ENCODE measurements at places on chromosomes 13 and 19. TPM values are rescaled to one million over a fixed set of nuclear protein-coding genes. Genes with fewer than 3 reads are reported as not detected.

GRCh38 chr13:99431927-99432608 lies 69.2 kb upstream of the TM9SF2 start:
- DNase-seq: no peak

The KIR2DL1 gene
- total RNA-seq: not detected

DNA sequence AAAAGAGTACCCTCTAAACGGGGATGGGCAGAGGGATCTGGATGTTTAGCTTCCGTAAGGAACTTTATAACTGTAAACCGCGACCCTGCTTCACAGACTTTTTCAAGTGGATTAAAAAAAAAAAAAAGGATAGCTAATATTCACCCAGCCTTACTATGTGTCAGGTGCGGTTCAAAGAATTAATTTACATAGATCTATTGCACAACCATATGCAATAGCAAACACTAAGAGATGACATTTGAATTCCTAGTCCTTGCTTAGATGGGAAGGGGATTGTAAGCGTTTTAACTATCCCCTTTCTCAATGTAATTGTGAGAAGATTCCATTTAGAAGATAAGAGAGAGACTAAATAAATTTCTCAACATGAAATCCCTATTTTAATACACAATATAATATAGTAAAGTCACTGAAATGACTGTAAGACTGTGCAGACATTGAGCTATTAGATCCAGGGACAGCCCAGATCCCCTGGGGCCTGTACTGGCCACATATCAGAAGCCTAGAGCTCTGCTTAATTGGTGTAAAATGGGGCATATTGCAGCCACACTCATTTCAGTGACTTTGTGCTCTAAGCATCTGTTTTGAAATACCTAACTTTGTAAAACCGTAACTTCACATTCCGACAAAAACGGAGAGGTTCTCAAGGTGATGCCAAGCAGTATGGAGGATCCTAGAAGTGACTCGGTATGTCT lies 13.6 kb downstream of the LATS2 start:
- DNase-seq: no peak

DNA sequence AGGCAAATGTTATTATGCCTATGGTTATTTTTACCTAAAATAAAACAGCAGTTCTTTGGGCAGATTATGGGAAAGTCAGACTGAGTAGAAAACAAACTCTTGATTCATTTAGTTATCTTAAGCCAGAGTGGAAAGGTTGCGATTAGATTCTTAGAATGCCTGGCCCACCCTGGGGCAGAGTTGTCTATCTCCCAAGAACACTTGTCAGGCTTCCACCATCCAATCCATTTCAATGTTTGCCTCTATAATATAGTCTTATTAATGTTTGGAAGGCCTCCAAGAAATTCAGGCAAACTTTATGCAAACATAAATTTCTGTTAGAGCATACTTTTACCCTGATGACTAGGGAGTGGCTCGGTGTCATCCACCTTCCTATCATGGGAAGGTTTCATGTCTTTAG lies 207.0 kb downstream of the SLITRK6 start:
- no peak for DNase-seq

DNA sequence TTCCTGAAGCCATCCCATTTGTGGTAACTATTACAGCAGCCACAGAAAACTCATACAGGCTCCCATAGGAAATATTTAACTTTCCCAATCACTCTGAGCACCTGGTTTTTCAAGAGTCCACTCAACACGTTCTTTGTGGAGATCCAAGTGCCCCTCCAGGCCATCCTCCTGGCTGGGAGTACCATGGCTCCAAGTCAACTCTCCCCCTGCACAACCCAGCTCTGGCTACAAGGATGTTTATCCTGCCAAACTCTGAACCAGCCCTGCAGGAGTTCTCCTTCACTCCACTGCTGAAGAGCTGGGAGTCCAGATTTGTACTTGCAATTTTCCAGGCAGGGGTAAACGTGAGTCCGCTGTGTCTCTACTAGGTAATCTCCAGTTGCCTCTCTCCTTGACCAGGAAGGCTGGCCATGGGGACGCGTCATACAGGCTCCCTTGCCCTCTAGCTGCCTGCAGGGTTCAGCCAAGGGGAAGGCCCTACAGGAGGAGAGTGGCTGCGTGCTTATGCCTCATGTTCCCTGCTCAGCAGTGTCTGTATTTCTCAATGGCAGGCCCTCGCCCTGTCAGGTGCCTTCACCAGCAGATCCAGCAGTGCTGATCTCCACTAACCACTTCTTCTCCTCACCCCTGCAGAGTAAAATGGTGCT lies 29.9 kb upstream of the ARGLU1 start:
- DNase-seq: no peak

- DNase-seq: no peak
These were observed 5.2 kb downstream of the PRMT1 start for GRCh38 chr19:49682274-49682673.

GRCh38 chr19:29550896-29551295 lies 25.1 kb downstream of the VSTM2B start:
- DNase-seq: no peak

DNA sequence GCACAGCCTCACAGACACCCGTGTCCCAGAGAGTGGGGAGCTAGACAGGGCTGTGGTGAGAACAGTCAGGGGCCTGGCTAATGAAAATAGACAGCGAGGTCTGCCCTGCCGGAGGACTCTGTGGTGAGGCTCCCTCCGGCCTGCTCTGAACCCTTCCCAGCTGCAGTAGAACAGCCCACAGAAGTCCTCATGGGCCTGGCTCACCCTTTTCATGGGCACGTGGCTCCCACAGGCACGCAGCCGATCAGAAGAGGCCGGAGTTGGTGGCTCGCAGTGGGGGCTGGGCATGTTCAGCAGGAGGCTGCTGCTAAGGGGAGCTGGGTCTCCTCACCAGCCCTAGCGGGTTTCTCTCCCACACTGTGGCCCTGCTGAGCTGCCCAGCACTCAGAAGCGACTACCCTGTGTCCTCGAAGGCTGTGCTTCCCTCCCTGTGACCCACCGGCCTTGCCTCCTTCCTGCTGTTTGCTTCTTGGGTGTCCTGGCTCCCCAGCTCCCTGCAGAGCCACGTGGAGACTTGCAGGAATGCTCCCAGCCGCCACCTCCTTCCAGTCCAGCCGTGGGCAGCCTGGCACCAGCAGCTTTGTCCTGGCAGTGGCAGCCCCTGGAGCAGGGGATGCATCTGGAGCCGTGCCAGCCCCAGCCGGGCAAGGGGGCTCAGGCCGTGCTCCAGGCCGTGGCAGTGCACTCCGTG lies 138.7 kb downstream of the KDM4B start:
- no peak for DNase-seq

The MBD3L1 gene
- total RNA-seq: not detected

- DNase-seq: no peak
These were observed 21.8 kb downstream of the EVI5L start for GRCh38 chr19:7851623-7852500.

Data from endothelial cell of umbilical vein (primary cell).